ENCODE measurements at places on chromosomes 13 and 19. TPM values are rescaled to one million over a fixed set of nuclear protein-coding genes. Genes with fewer than 3 reads are reported as not detected.

The PRSS57 gene
- not detected for total RNA-seq

- no peaks in the 10 kb centered on the region for H3K27me3 ChIP-seq
- no peak overlapping the region for H3K27ac ChIP-seq
- no peak overlapping the region for H3K4me3 ChIP-seq
Observed at GRCh38 chr13:30204564-30204963, 102.8 kb downstream of the KATNAL1 start.

DNA sequence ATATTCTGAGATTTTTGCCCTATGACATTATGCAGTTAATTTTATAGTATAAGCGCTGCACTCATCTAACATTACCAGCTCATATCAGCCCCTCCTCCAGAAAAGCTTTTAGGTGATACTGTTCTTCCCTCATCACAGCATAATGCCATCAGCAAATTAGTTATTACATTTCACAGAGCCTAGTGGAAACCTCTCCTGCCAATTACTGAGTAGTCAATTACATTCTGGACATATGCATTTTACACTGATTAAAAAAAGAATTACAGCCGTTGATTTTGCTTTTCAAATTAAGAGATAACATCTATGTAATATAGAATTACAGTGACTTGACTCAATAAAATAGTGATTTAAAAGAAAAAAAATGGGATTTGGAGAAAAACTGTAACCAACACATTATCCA lies 542.1 kb downstream of the UQCRFS1 start:
- H3K27ac ChIP-seq: no peak overlapping the region
- H3K4me1 ChIP-seq: no peaks in the 10 kb centered on the region
- no peak for DNase-seq
- H3K27me3 ChIP-seq: no peaks in the 10 kb centered on the region

The ADPRHL1 gene
- 2.1 TPM for total RNA-seq

DNA sequence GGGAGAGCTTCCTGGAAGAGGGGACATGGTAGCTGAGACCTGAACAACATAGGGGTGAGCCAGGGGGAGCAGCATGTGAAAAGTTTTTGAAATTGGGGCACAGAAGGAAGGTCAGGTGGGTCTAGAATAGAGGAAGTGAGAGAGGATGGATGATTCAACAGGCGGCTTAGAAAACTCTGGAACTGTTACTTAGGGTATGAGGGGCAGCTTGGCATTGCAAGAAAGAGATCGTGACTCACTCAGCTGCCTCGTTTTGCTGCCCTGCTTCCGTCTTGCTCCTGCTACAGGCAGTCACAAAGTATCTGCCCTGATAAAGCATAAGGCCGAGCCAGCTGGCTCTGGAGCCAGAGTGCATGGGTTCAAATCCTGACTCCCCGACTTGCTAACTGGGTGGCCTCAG lies 1.3 kb upstream of the CEACAM20 start:
- no peak overlapping the region for H3K4me3 ChIP-seq
- H3K4me1 ChIP-seq: no peaks in the 10 kb centered on the region

DNA sequence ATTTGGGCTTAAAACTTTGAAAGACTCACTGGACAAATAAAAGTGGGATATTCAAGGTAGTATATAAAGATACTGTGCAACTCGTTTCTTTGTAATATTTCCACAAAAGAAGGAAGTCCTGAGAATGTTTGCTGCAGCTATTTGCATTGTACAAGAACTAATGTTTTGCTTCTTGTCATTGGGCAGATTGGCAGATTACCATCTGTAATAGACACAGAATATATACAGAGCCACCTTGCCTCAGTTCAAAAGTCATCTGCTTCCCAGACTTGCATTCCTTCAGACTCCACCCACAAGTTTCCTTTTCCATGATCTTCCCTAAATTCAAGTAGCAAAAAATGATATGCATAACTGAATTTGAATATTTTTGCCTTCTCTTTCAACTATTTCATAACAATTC lies 145.1 kb downstream of the EFNB2 start:
- peaks cover 5% of the 10 kb centered on the region for H3K27me3 ChIP-seq
- H3K4me3 ChIP-seq: no peak overlapping the region
- no peak for DNase-seq
- no peaks in the 10 kb centered on the region for H3K4me1 ChIP-seq
- H3K36me3 ChIP-seq: no peaks in the 10 kb centered on the region
- H3K27ac ChIP-seq: no peak overlapping the region

DNA sequence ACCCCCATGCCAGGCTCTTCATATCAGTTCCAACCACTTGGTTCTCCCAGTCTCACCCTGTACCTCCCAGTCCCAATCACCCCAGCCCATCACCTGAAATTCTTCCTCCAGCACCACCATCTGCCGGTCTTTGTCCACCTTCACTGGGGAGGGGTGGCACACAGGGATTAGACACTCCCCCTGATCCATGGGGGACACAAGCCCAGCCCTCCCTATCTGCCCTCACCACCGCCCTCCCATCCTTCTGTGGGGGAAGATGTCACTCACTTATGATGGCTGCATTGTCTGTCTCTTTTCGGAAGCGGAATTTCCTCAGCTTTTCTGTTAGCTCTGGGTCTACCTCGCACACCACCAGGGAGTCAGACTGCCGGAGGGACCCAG lies 685 bp downstream of the GMFG start:
- no peaks in the 10 kb centered on the region for H3K27me3 ChIP-seq
- H3K27ac ChIP-seq: peak overlapping the region; percentile 97
- peak; percentile 40 for DNase-seq
- peak overlapping the region; percentile 100 for H3K4me3 ChIP-seq

The NLRP11 gene
- total RNA-seq: not detected

The CRYL1 gene
- total RNA-seq: 16.7 TPM

DNA sequence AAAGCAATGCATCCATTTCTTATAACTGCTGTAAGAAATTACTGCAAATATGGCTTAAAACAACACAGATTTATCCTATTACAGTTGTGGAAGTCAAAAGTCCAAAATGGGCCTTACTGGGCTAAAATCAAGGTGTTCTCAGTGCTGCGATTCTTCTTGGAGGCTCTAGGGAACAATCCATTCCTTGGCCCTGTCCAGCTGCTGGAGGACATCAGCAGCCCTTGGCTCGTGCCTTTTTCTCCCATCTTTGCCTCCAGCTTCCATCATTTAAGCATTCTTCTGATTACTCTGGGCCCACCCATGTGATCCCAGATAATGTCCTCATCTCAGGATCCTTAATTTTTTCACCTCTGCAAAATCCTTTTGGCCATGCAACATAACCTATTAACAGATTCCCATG lies 607.1 kb downstream of the DCT start:
- DNase-seq: no peak
- H3K27ac ChIP-seq: no peak overlapping the region
- H3K4me1 ChIP-seq: no peaks in the 10 kb centered on the region

GRCh38 chr13:45782327-45783045 lies 69.1 kb downstream of the SIAH3 start:
- peaks cover 32% of the 10 kb centered on the region for H3K4me1 ChIP-seq
- no peak for DNase-seq
- no peak overlapping the region for H3K27ac ChIP-seq
- H3K4me3 ChIP-seq: no peak overlapping the region
- H3K36me3 ChIP-seq: no peaks in the 10 kb centered on the region
- H3K27me3 ChIP-seq: no peaks in the 10 kb centered on the region
